NCI-H2171 (cell line): ENCODE measurements at places on chromosomes 7 and 10.

DNA sequence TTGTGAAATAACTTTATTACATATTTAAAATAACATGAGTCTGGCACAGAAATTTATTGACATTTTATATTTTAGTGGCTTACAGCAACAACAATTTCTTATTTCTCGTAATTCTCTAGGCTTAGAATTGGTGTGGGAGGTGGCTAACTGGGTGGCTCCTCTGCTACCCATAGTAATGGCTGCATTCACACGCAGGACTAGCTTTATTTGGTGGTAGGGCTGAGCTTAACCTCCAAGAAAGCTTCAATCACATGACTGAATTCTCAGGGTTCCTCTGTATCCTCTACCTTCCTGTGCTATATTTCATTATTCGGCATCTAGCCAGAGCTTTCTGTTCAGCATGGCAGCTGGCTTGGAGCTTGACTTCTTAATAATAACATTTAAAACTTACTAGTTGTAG is 138.8 kb downstream of the ZWINT start:
- no peak for DNase-seq

DNA sequence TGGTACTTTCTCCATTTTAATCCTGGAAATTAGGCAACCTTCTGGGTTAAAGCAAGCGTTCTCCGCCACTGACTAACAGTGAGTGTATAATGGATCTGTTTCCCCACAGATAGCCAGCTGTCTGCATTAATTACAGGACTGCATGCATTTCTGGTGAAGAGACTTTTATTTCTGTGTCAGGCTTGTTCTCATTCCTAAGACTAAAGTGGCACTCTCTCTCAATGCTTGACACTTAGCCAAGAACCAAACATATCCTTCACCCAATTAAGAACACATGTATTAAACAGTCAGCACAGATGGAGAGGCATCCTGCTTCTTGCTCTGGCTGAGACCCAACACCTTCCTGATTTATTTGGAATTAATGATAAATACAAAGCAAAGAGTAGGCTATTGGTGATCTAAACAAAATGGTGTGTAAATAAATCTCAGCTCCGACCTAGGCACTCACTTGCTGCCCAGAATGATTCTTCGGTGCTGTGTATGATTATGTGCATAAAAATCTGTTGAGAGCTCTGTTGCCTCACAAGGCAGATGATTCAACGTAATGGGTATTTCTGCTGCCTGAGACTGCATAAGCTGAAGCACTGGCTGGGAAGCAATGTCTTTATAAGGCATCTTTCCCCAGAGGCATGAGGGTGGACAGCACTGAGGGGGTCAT is 16.8 kb downstream of the CALU start:
- peak; percentile 48 for DNase-seq

DNA sequence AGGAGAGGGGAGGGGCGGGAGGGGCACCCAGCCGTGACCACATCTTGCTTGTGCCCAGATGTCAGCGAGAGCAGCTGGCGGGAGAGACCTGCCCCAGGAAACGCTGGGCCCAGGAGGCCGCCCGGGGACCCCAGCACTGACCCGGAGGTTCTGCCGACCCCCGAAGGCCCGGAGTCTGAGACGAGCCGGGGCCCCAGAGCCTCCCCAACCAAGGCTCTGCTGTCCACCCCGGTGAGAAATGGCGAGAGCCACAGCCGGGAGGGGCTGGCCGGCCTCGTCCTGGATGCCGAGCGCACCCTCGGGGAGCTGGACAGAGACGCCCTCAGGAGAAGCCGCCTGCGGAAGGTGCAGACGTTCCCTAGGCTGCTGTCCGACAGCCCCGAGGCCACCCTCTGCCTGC is 25.9 kb downstream of the KNDC1 start:
- no peak for DNase-seq

- DNase-seq, result no peak
Measured at GRCh38 chr7:148277042-148277660, 313.4 kb upstream of the C7orf33 start.

DNA sequence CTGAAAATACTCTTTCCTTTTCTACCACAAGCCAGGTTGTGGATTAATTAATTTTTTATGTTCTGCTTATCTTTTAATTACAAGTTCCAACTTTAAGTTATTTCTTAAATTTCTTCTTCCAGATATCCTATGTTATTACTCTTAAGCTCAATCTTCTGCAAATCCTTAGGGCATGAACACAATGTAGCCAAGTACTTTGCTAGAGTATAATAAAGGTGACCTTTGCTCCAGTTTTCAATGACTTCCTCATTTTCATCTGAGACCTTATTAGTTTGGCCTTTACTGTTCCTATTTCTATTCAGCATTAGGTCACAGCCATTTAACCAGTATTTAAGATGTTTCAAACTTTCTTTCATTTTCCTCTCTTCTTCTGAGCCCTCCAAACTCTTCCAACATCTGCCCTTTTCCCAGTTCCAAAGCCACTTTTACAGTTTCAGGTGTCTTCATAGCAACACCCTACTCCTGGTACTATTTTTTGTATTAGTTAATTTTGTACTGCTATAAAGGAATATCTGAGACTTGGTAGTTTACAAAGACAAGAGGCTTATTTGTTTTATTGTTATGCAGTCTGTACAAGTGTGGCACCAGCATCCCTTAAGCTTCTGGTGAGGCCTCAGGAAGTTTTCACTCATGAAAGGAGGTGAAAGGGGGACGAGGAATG is 886.2 kb upstream of the GHITM start:
- no peak for DNase-seq

GRCh38 chr7:92135052-92135889 is 994 bp upstream of the CYP51A1 start:
- DNase-seq, result peak; percentile 34

- DNase-seq, result no peak
Measured at GRCh38 chr10:72310636-72311035, 36.9 kb downstream of the DDIT4 start.
